ENCODE measurements at places on chromosomes 5 and 9.

GRCh38 chr5:6752782-6753181, 39.5 kb downstream of the TENT4A start:
- no peak for DNase-seq

- DNase-seq = no peak
These were observed 158.5 kb upstream of the ELL2 start for GRCh38 chr5:96120120-96120519.

GRCh38 chr5:152932621-152933020, 527.5 kb upstream of the NMUR2 start:
- DNase-seq = no peak

- DNase-seq = no peak
These were observed 57.2 kb downstream of the KCNN2 start for GRCh38 chr5:114419067-114419388.

- DNase-seq = no peak
These were observed 105.4 kb upstream of the TBCA start for GRCh38 chr5:77881528-77881927.

GRCh38 chr5:114658194-114658593, 296.3 kb downstream of the KCNN2 start:
- DNase-seq = no peak

- no peak for DNase-seq
These were observed 103.5 kb downstream of the SPRY4 start for GRCh38 chr5:142221091-142221860.

GRCh38 chr9:120885457-120885856, 8.5 kb upstream of the PHF19 start:
- no peak for DNase-seq

- no peak for DNase-seq
These were observed 668 bp downstream of the GLIS3 start for GRCh38 chr9:4299005-4299795.

- no peak for DNase-seq
These were observed 54.4 kb upstream of the RPL26L1 start for GRCh38 chr5:172904643-172905345.

DNA sequence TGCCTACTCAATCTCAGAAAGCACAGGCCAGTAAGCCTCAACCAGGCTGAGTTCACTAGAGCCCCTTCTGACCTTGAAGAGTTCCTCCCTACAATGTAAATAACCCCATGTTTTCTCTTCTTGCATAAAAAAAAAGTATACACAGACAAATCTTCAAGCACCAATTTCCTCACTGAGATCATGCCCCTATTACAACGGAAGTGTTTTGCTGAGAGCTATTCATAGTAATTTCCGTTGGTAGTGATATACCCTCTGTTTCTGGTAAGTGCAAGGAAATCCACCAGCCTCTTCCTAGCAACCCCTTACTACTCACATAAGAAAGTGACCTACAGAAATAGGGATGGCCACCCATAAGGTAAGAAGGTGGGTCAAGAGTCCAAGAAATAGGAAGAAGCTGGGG, 76.4 kb upstream of the TARS1 start:
- DNase-seq = no peak

GRCh38 chr5:176352116-176352878, 9.3 kb downstream of the KIAA1191 start:
- no peak for DNase-seq

GRCh38 chr9:31574006-31574765, 810.3 kb upstream of the ACO1 start:
- no peak for DNase-seq

DNA sequence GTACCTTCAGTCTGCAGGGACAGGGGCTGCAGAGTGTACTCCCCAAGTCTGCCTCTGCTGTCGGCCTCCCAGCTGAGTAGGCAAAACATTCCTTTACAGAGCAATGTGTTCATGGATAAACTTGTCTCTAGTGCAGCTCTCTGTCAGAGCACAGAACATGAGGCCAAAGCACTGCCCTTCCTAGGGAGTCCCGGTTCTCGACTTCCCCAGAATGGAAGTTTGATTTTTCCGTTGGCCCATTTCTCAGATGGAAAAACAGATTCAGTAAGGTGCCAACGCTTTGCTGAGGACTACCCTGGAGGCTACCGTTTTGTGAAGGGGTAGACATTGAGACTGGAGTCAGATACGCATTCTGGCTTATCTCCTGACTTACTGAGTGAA, 422 bp upstream of the TRIM32 start:
- no peak for DNase-seq

GRCh38 chr9:14271093-14271673, 42.8 kb downstream of the NFIB start:
- DNase-seq = peak; percentile 99

DNA sequence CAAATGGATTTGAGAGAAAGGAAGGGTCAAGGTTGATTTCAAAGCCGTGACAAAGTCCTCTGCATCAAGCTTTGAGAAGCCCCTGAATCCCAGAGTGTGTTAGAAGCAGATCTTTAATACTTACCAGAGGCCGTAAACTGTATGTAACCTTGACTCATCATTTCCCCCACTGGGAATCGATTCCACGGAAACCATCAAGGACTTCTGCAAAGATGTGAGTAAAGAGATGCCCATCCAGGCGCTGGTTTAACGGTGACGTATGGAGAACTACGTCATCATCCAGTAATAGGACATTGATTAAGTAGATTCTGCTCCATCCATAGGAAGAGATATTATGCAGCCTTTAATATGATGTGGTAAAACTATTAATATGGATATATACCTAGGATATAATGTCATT, 1.6 kb downstream of the RNF183 start:
- no peak for DNase-seq

GRCh38 chr5:170361616-170362015, 27.6 kb downstream of the KCNMB1 start:
- DNase-seq = no peak

- no peak for DNase-seq
These were observed 18.7 kb downstream of the ERGIC1 start for GRCh38 chr5:172852490-172853354.

- peak; percentile 4 for DNase-seq
These were observed 3.2 kb downstream of the PAPPA start for GRCh38 chr9:116156621-116157314.

- DNase-seq = no peak
These were observed 259.2 kb downstream of the FBXL17 start for GRCh38 chr5:108122702-108123101.

DNA sequence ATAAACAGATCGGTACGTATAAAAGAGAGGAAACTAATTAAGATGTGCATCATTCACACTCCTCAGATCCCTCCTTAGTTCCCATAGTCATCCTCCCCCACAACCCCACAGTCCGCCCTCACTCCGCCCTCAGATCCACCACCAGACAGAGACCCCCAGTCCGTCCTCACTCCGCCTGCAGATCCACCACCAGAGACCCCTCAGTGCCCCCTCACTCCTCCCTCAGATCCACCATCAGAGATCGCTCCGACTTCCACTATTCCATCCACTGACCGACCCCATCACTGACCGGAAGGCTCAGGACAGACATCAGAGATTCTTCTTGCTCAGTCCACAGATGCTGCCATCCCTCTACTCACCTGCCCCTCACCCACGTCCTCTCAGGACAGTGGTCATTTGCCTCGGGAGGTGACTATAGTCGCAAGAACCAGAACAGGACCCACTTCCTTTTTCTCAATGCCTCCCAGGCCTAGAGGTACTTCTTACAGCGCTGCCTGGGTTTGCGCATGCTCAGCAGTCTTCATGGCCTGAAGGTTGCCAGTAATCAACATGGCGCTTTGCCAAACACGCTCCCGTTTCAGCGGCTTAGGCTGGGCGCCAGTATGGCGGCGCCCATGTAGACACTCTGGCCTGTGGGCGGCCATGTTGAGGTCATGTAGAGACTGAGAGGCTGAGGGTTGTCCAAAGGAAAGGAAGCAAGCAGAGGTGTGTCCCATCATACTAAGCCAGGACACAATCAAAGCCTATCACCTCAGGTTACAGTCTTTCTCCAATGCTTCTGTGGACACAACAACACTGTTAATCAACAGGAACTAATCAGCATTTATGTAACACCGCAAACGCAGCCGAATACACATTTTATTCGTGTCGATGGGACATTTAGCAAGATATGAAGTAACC, at the start of gene ZNF484:
Gene ZNF484, minus strand, starts transcription at position 508 of the 900 bp plus-strand sequence. CDS start 3,009 bp downstream, outside the sequence.
- DNase-seq = peak; percentile 88

DNA sequence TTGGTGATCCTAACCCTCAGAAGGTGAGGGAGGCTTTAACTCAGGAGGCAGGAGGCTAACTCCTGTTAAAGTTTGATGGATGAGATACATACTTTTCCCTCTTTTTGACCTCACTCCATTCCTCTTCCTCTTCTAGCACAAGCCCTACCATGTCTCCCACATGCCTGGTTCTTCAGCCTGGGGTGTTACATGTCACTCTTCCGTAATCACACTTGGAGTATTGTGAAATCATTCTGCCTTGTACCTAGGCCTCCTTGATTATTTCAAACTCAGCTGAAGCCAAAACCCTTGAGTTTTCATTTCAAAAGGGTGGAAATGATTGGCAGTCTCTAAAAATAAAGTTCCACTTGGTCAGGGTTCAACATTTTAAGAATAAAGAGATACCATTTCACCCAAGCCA, 1.8 kb downstream of the PLAC8L1 start:
- no peak for DNase-seq

GRCh38 chr5:179973391-179973790, 65.7 kb upstream of the TBC1D9B start:
- DNase-seq = no peak

GRCh38 chr5:80644900-80645299, 9.6 kb upstream of the MSH3 start:
- DNase-seq = no peak

GRCh38 chr5:98397081-98397480, 376.4 kb upstream of the RGMB start:
- DNase-seq = no peak

- no peak for DNase-seq
These were observed 11.2 kb downstream of the LRRC26 start for GRCh38 chr9:137158625-137159024.

DNA sequence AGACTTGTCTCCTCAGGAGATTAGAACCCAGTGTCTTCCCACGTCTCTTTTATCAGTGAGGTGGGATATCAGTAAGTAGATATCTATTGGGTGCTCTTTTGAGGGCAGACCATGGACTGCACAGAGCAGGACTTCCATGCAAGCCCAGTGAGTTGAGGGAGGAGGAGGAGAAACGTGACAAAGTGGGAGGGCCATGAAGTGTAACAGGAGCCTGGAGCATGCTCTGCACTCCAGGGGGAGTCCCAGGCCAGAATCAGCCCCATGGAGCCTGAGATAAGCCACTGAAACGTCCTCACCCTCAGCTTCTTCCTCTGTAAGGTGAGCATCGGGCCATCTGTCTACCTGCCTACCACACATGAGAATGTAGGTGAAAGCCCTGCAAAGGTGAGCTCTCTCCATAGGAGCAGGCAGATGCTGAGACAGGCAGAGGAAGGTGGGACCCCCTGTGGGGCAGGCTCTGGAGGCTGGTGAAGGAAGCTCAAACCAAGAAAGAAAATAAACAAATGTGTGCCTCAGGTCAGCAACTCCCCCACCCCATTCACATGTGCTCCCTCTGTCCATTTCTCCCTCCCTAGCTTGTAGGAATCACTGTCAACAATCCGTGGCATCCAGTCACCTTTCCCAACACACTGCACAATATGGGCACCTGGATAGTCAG, 87.4 kb downstream of the NRG2 start:
- no peak for DNase-seq

DNA sequence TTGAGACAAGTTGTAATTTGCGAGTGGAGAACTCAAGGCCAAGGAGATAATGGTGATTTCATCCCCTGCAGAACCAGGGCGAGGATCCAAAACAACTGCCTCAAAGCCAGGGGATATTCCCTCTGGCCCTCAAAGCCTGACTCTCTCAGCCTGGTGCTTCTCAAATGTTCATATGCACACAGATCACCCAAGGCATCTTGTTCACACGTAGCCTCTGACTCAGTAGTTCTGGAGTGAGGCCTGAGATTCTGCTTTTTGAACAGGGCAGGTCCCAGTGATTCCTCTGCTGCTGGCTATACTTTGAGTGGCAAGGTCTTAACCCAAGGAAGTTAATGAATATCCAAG, 30.2 kb upstream of the WWC1 start:
- no peak for DNase-seq

- no peak for DNase-seq
These were observed 147.9 kb downstream of the DMRT2 start for GRCh38 chr9:1198085-1198484.

- no peak for DNase-seq
These were observed 13.9 kb upstream of the HABP4 start for GRCh38 chr9:96436063-96436455.

DNA sequence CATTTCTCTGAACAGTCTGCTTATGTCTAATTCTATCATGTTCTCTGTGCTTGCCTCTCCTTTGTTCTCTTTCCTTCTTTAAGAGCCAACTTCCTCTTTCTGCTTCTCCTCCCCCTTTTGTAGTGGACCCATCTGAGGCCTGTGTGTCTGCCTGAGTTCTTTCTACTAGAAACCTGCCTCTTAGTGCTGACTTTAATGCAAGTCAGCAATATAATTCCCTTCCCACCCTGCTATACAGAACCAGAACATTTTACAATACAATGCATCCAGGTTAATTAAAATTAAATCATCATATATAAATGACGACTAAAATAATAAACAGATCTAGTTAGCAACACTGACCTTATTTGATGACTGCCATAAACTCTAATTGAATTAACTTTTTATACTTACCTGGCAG, 82.6 kb upstream of the GAS1 start:
- DNase-seq = no peak

- DNase-seq = no peak
These were observed 138.2 kb upstream of the RFX3 start for GRCh38 chr9:3664044-3664443.
